ENCODE measurements at places on chromosomes 12 and 14.

- DNase-seq = no peak
Measured at GRCh38 chr14:103286968-103287850, 46.8 kb upstream of the EIF5 start.

- DNase-seq = no peak
Measured at GRCh38 chr14:69880893-69881292, 1.7 kb downstream of the SMOC1 start.

DNA sequence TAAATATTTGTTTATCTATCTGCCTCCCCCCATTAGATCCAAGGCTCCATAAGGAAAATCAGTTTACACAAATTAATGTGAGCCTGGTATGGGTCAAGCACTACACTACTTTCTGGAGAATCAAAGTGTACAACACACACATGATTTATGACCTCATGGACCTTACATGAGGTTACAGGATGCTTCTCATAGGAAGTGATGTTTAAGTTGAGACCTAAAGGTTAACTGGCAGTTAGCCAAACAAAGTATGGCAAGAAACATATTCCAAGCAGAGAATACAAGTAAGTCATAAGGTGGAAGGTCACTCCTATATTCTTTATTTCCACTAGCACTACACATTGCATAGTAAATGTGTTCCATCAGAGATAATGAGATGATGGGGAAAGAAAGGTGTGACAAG is 39.2 kb downstream of the OSBPL8 start:
- DNase-seq = no peak

DNA sequence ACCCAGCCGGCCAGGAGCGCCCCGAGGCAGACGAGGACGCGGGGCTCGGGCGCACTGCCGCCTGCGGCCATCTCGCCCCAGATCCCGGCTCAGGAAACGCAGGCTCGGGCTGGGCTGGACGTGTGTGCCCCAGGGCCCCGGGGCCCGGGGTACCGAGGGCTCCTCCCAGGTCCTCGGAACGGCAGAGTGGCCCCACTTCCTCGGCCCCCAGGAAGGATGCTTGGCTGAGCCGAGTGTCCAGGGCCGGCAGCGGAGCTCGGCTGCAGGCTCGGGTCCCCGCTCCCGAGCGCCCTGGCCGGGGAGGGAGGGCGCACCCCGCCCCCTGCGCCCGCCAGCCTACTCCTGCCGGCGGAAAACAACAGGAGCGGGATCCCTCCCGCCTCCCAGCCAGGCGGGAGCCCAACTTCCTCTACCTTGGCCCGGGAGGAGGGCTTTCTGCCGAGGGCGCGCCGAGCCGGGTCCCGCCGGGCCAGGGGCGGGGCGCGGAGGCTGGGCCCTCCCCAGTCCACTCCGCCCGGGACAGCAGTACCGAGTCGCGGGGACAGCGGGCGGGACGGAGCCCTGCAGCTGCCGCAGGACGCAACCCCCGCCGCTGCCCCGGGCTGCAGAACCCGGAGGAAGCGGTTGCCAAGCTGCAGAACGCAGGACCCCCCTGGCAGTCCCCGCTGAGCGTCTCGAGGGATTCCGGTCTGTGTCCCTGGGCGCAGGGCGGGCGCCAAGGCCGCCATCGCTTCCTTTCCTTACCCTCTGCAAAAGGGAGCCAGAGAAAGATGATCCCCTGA is at the start of gene VSIG10:
Gene VSIG10 (minus strand): TSS at position 411 of the 782 bp plus-strand sequence. CDS start 340 bp downstream, at position 71.
- peak; percentile 64 for DNase-seq

DNA sequence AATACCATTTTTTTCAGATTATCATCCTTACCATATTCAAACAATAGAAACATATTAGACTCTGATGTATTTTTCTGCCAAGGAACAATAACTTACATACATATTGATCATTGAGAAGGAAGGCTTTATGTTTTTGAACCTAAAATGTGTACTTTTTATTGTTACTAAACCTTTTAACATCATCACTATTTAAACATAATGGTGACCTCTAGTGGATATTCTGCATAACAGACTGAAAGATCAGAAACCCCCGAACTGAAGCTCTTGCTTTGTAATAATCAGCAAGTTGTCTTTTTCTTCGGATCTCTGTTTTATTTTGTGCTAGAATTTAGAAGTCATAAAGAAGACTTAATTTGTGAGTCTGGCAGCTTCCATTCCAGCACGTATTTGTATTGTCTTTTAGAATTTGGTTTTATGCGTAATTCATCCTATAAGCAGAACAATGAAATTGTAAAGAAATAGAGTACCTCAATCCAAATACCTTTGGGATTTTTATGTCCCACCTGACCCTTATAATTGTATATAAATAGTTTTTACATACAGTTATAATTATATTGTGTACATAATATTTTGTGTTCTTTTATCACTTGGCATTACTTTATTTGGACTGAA is 125.9 kb upstream of the ATF1 start:
- peak; percentile 71 for DNase-seq

DNA sequence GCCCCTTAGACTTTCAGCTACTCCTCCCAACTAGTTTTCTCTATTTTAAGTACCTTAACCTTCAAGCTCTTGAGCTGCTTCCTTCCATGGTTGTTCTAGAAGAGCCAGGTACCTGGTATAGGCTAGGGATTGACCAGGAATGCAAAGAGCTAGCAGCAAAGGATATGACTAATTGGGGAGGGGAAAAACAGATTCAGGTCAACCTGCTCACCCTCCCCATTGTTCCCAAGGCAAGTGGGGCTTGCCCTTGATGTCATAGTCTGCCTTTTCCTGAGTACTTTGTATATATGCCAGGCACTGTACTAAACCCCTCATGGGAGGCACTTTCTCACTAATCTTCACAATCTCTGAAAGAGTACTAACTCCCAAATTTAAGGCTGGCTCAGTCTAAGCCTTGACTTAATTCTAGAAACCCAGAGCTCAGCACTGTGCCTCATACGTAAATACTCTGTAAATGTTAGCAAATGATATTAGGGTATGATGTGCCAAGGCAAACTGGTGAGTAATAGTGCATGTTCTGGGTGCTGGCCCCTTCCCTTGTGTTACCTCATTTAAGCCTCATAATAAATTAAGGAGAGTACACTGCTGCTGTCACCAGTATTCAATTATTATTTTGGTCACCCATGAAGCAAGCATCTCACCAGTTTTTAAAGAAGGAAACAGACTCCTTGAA is 42.2 kb downstream of the SUDS3 start:
- no peak for DNase-seq

DNA sequence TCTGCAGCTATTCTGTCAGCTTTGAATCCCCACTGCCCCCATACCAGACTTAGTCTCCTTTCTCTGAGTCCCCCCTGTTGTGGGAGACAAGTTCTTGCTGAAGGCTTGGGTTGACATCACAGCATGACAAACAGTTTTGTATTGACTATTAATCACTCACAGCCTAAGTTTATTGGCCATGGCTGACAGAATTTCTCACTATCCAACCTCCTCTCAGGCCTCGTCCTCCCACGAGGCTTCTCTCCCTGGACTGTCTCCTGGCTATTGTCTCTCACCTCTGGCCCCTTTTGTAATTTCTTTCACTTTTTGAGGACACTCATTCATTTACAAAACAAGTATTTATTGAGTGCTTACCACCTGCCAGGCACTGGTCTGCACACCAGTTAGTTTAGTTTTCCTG is 35.2 kb upstream of the DCD start:
- no peak for DNase-seq

DNA sequence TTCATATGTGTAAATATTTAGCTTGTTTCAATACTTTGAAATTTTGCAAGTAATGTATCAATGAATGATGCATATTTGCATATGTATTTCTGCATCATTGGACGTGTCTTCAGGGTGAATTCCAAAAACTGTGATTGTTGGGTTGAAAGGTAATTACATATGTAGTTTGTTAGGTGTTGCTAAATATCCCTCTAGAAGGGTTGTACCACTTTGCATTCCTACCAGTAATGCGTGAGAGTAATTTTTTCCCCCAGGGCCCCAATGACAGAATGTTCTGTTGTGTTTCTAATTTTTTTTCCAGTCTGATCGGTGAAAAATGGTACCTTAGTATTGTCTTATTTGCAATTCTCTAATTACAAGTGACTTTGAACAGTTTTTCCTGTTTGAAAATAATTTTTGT is 408.9 kb downstream of the NAV3 start:
- no peak for DNase-seq

GRCh38 chr14:21965042-21965441 is 291.4 kb upstream of the OR4E1 start:
- DNase-seq = no peak

- DNase-seq = no peak
Measured at GRCh38 chr12:50723865-50724264, 40.0 kb upstream of the ATF1 start.

GRCh38 chr12:40375076-40375475 is 150.3 kb downstream of the LRRK2 start:
- no peak for DNase-seq

DNA sequence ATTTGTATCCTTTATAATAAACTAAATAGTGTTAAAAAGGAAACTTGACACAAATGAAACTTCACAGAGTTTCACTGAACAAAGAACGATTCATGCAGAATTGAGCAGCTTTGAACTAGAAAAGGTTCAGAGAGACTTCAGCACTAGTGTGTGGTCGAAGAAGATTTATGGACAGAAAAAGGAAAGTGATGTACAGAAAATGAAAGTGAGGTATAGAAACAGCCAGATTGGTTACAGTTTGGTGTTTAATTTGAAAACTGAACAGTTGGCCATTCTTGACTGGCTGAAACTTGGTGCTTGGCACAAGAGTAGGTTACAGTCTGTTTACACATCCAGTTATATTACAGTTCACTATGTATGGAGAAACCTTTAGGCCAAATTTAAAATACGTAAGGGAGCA is 207.1 kb downstream of the GALC start:
- no peak for DNase-seq
